ENCODE measurements at places on chromosomes 4 and X.

GRCh38 chrX:127621780-127622179, 430.4 kb downstream of the ACTRT1 start:
- no peak for DNase-seq

- DNase-seq = no peak
Measured at GRCh38 chr4:78625073-78625472, 73.5 kb downstream of the ANXA3 start.

DNA sequence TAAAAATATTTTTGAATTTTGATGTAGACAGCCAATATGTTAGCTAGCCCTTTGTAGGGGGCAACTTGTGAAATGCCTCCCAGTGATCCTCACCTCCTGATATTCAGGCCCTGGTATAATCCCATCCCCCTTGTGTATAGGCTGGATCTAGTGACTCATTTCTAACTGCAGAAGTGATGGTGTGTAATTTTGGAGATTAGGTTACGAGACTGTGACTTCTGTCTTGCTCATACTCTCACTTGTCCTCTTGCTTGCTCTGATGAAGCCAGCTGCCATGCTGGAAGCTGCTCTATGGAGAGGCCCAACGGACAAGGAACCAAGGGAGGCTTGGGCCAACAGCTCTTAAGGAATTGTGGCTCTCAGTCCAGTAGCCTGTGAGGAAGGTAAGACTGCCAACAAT, 61.7 kb downstream of the GPR82 start:
- DNase-seq = no peak

- DNase-seq = no peak
Measured at GRCh38 chrX:80578517-80579105, 158.4 kb downstream of the TENT5D start.

- DNase-seq = no peak
Measured at GRCh38 chr4:71460371-71460770, 121.6 kb downstream of the SLC4A4 start.

Measured in stimulated activated CD4-positive, alpha-beta T cell treated with anti-CD3 and anti-CD28 coated beads, Interleukin-15, amount 100 ng/mL, for 48 hours (primary cell).